ENCODE measurements at places on chromosomes 16 and 17.

DNA sequence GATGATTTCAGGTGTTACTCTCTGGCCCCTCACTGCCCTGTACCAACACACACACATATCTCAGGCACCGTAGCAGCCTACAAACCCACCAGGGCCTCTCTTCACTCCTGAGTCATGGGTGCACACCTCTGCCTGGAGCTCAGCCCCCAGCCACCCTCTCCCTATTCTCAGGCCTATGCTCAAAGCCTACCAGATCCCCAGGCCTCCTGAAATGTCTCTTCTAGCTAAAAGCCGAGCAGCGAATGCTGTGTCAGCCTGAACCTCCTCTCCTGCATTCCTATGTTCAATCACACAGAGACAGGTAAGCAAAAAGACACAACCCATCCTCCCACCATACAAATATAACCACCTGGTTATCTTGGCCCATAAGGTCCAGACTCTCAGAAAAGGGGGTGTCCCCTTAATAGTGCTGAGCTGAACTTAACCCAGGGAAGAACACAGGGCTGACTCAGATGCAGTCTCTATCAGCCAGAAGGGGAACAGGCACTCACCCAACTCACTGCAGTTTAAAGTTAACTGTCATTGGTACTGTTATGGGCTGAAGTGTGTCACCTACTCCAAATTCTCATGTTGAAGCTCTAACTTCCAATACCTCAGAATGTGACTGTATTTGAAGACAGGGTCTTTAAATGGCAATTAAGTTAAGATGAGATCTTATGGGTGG, 62.0 kb upstream of the TEKT3 start:
- no peak for DNase-seq

GRCh38 chr16:84032458-84033178, 10.0 kb downstream of the SLC38A8 start:
- DNase-seq: no peak

GRCh38 chr17:81402981-81403467, 7.8 kb downstream of the BAHCC1 start:
- DNase-seq: no peak

GRCh38 chr17:29622337-29623282, at the start of gene CORO6:
Gene CORO6, minus strand, starts transcription at chr17:29622912. Its CDS starts 1,491 bp downstream, at chr17:29621421.
- DNase-seq: peak; percentile 47

- DNase-seq: no peak
Measured at GRCh38 chr16:78599271-78599670, 499.8 kb downstream of the WWOX start.

- no peak for DNase-seq
Measured at GRCh38 chr16:31420037-31420436, 8.1 kb downstream of the COX6A2 start.

DNA sequence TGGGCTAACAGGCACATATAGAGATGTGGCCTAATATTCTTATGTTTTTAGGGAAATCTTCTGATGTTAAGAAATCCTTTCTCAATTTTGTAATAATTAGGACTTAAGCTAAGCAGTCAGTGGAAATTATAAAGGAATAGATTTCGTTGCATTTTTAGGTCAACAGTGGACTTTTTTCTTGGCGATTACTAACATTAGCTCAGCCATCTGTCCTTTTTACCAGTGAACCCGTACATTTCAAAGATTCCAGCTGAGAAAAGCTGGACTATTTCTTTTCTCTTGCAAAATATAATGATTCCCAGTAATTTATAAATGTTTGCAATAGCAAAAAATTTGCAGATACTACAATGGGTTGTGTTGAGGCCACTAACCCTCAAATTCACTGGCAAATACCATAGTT, 54.9 kb upstream of the CA10 start:
- no peak for DNase-seq

DNA sequence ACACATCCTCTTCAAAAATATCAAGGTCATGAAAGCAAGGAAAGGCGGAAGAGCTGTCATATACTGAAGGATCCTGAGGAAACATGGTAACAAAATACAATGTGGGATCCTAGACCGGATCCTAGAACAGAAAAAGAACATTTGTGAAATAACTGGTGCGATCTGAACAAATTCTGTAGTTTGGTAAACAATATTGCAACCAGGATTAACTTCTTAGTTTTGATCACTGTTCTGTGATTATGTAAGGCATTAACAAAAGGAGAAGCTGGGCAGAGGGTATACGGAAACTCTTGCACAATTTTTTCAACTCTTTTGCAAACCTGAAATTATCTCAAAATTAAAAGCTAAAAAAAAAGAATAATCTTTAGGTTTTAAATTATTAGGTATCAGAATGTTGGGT, 109.7 kb downstream of the TRIM37 start:
- DNase-seq: no peak

GRCh38 chr17:19281161-19281560, 44.0 kb downstream of the EPN2 start:
- no peak for DNase-seq

DNA sequence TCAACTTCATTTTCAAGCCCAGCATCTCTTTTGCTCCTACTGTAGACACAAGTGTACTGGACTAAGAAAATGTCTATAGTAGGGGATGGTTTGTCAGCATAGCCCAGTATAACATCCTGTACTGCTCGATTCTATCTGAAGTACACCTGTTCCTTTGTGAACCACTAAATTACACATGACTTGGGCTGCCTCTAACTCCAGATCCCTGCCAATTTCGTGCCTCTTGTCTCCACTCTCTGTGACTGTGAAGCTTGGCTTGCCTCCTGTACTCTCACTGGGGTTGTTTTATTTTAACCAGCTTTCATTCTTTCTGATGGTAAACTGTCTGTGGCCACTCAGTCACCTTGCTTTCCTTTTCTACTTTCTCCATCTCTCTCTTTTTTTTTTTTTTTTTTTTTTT, 24.5 kb downstream of the GFOD2 start:
- DNase-seq: no peak

DNA sequence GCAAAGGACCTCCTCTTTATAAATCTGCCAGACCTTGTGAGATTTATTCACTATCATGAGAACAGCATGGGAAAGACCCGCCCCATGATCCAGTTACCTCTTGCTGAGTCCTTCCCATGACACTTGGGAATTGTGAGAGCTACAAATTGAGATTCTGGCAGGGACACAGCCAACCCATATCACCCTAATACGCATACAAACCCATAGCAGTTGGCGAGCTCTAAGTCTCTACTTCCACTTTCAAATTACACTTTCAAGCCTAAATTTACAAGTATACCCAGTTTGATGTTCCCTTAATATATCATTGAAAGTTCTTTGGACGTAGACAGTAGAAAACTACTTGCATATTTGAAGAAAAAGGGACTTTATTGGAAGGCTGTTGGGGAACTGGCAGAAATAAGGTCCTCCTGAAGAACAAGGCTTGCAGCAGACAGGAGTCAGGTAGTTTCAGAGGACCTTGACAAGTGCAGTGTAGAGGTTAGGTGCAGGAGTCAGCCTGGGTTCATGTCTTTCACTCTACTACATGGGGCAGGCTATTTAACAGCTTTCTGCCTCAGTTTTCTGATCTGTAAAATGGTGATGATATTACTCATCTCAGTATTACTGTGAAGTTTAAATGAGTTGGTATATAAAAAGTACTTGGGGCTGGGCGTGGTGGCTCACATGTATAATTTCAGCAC, 107.9 kb upstream of the EEF2KMT start:
- no peak for DNase-seq

GRCh38 chr16:86229866-86230656, 280.3 kb upstream of the FOXF1 start:
- DNase-seq: no peak

- peak; percentile 47 for DNase-seq
Measured at GRCh38 chr16:85168732-85169256, 56.5 kb upstream of the CIBAR2 start.
